C1 segment of cervical spinal cord (tissue), 14 donors: ENCODE measurements at places on chromosomes 16 and 17.

DNA sequence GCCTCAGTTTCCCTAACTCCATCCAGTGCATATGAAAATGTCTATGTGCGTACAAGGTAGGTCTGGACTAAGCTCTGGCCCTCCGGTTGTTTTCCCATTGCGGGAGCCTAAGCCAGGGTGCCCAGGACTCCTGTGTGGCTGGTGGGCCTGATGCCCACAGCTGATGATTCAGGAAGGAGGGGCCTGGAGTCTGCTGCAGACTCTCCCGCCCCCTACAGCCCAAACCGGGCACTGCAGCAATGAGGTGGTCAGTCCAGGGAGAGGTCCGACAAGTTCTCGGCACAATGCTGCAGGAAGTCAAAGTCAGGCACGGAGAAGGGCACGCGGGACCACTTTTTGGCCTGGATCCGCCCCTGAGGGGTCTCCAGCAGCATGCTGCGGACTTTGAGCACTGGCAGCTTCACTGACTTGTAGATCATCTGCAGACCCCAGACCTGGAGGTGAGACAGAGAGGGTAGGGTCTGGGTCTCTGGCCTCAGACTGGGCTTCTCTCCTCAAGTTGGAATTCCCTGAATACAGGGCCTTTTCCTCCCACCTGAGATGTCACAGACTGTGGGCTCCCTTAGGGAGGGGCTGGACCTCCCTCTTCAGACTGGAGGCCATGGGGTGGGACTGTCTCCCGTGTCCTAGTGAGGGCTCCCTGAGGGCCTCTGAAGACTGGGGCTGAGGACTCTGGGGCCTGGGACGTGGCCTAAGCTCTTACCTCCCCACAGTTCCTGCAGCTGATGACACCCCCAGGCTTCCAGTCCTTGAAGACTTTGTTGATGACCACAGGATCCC, 3.4 kb upstream of the ZNF385C start:
- DNase-seq = peak; percentile 77

- DNase-seq = no peak
Observed at GRCh38 chr16:87389245-87389644, 2.9 kb upstream of the MAP1LC3B start.

- no peak for DNase-seq
Observed at GRCh38 chr16:72812672-72813071, 235.3 kb downstream of the ZFHX3 start.

DNA sequence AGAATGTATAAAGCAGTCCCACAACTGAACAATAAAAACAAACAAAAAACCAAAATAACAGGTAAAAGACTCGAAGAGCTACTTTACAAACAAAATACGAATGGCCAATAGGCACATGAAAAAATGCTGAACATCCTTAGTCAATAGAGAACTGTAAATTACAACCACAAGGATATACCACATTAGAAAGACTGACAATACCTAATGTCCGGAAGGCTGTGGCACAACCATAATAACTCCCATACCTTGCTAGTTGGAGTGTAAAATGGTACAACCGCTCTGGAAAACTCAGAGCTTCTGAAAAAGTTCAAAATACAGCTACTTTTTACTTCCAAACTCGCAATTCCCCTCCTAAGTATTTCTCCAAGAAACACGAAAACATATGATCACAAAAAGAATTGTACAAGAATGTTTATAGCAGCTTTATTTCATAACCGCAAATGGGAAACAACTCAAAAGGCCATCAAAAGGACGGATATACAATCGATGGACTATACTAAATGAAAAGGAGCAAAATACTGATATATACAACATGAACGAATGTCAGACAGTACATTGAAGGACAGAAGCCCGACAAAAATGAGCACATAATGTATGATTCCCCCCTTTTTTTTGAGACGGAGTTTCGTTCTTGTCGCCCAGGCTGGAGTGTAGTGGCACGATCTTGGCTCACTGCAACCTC, 2.3 kb downstream of the TP53 start:
- DNase-seq = no peak

DNA sequence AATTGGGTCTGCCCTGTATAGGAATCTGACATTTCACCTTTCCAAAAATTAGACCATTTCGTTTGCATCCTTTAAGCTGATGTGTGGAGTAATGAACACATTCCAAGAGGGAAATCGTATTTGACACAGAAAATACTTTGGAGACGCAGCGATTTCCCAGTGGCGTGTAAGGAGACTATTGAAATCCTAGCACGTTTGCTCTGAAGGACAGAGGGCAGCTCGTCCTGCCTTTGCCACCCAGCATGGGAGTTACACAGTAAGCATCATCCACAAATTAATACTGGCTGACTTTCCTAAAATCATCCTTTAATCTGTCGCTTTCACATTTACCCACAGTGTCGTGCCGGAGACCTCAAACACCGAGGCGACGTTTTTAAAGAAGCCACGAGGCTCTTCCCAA, 925.9 kb upstream of the EEF2KMT start:
- no peak for DNase-seq

- DNase-seq = no peak
Observed at GRCh38 chr17:58369214-58370031, 17.4 kb upstream of the SUPT4H1 start.

DNA sequence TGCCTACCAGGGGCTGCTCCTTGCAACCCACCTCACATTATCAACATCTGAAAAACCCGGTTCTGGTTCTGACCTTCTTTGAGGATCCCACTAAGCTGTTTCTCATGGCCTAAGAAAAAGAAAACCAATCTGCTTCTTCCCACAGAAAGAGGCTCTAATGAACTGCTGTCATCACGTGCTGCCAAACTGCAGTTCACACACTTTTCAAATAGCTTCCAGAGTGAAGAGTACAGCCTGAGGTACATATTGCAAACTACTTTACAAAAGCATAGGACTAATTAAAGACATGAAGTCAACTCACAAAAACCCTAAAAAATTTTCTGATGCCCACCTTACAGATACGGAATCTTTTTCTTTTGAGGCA, 36.7 kb downstream of the SMG6 start:
- no peak for DNase-seq

- no peak for DNase-seq
Observed at GRCh38 chr17:77840513-77841165, 117.9 kb upstream of the TNRC6C start.

- peak; percentile 50 for DNase-seq
Observed at GRCh38 chr17:75822119-75822799, 21.9 kb downstream of the UNC13D start.

- no peak for DNase-seq
Observed at GRCh38 chr17:69592692-69593350, 178.3 kb downstream of the MAP2K6 start.

GRCh38 chr16:22732400-22732799, 81.6 kb upstream of the HS3ST2 start:
- no peak for DNase-seq

DNA sequence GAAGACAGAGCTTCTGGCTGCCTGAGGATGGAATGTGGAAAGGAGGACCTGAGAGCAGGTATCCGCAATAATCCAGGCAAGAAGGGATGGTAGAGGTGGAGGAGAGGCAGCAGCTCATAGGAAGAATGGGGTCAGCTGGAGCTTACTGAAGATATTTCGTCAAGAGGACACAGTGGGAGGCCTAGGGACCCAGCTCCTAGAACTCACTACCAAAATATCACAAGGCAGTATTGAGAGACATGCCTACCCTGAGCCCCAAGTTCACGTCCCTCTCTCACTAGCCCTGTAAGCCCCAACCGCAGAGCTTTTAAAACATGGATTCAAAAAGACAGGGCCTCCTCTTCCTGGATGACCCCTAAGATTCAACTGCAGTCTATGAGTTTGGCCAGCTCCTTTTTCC, 14.2 kb upstream of the CCL8 start:
- DNase-seq = no peak

DNA sequence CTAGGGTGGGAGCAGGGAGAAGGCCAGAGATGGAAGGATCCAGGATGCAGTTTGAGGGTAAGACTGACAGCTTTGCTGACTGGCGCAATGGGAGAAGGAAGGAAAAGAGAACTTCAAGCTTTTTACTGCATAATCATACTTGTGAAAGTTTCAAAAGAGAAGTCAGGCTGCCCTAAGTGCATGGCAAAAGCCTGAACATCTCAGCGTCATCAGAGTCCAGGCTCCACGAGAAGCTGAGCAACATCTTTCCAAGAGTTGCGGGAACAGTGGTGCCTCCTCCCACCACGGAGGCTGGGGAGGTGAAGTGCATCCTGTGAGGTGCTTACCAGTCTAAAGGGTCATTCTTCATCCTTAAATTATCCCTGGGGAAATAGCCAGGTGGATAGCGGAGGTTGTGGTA, 26.9 kb upstream of the SLC38A8 start:
- peak; percentile 27 for DNase-seq

DNA sequence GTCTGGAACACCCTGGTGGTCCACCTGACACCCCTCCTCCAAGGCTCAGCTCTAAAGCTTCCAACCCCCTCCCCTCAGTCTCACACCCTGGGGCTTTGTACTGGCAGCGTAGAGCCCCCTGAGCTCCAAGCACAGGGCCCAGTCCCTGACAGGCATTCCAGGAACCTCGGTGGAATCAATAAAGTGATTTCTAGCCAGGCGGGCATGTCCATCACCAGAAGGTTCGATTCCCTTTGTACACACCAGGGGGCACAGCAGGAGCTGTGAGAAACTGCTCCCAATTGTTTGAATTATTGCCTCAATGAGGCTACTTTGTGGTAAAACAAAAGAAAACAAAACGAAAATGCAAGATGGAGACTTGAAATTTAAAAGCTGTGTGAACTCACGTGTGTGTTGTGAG, 51.8 kb downstream of the SMPD3 start:
- DNase-seq = no peak

DNA sequence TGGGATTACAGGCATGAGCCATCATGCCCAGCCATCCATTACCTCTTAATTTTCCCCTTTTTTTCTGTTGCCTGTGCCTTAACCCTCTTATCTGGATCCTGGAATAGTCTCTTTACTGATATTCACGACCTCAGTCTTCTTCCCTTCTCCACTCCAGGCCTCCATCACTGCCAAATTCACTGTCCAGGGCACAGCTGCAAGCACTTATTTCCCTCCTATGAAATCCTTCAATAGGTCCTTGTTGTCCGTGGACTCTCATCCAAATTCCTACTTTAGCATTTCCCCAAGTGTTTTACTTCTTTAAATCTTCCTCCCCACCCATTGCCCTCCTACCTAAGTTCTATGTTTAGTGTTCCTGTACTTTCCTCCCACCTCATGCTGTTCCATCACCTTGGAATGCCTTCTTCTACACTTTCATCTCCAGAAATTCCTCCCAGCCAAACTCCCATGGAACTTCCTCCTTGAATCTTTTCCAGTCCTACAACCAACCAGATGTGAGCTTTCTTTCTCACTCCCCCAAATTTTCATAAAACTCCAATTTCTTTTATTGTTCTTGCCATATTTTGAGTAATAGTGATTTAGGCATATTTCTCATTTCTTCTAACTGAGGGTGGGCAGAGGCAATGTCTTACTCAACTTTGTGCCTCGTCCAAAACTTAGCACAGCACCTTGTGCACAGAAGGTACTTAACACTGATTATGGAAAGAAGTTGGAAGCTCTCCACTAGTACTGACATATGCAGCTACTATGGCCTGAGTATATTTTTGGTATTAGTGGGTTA, 35.3 kb downstream of the FAM20A start:
- no peak for DNase-seq

- no peak for DNase-seq
Observed at GRCh38 chr17:79465011-79465680, 145.7 kb downstream of the RBFOX3 start.

DNA sequence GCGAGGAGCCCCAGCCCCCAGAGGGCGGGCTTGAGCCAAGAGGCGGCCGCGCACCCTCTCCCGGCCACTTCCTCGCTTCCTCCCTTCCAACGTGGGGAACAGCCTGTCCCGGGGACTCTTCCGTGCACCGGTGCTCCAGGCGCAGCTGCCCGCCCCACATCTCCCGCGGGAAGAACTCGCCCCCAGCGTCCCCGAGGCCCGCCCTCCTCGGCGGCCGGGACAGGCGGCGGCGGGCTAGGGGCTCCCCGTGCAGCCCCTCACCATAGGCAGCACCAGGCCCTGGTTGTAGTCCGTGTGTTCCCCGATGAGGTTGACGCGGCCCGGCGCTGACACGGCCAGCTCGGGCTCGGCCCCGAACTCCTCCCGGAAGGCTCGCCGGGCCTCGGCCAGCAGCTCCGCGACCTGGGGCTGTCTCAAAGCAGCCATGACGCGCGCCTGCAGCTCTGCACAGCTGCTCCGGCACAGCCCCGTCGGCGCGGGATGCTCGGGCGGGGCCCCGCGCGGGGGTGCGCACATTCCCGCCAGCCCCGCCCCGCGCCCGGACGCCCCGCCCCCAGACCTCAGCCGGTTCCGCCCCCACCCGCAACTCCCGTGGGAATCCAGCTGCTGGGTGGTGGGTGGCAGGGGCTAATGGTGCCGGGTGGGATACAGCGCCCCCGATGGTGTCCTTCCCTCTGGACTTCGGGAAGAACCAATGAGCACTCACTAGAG, at the start of gene GALK1:
Gene GALK1, minus strand, starts transcription at position 482 of the 711 bp plus-strand sequence. Its CDS starts 56 bp downstream, at position 426.
- peak; percentile 64 for DNase-seq

GRCh38 chr16:28264656-28265055, 27.7 kb upstream of the SBK1 start:
- no peak for DNase-seq

GRCh38 chr17:63458478-63458877, 12.4 kb upstream of the CYB561 start:
- DNase-seq = no peak

DNA sequence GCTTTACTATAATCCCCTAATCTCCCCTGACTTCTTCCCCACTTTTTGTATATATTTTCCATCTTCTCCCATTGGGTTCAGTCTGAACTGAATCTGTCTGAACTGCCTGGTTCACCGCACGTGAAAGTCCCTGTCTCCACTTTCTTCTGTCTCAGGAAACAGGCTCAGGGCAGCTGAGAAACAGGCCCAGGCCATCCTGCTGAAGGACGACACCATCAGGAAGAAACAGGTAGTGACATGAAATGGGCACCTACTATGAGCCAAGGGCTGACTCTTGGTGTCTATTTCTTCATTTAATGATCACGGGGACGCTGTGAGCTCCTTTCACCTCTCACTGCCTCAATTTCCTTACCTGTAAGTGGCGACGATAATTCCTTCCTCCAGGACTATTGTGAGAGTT, 90.5 kb upstream of the HSBP1 start:
- no peak for DNase-seq

GRCh38 chr17:22694362-22695227, 1002.3 kb downstream of the KCNJ18 start:
- DNase-seq = no peak

GRCh38 chr17:70636517-70637133, 467.3 kb downstream of the KCNJ2 start:
- DNase-seq = no peak

DNA sequence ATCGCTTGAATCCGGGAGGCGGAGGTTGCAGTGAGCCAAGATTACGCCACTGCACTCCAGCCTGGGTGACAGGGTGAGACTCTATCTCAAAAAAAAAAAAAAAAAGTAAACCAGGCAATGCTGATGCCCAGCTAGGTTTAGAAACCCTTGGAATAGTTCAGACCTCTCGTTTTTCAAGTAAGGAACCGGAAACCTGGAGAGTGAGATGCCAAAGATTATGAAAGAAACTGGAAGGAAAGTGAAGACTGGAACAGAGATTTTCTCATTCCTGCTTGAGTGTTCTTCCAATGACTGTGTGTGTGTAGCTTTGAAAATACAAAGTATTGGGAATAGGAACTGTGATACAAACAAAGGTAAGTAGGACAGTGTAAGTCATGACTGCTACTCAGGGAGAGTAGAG, 35.7 kb downstream of the MYH3 start:
- no peak for DNase-seq

GRCh38 chr17:49970498-49970897, 1.5 kb downstream of the DLX4 start:
- no peak for DNase-seq

GRCh38 chr16:4771646-4772045, 4.7 kb upstream of the ZNF500 start:
- DNase-seq = no peak
